Stimulated activated CD4-positive, alpha-beta T cell treated with anti-CD3 and anti-CD28 coated beads, Interleukin-2, amount 100 ng/mL, for 4 hours (primary cell): ENCODE measurements at places on chromosomes 3 and 15.

DNA sequence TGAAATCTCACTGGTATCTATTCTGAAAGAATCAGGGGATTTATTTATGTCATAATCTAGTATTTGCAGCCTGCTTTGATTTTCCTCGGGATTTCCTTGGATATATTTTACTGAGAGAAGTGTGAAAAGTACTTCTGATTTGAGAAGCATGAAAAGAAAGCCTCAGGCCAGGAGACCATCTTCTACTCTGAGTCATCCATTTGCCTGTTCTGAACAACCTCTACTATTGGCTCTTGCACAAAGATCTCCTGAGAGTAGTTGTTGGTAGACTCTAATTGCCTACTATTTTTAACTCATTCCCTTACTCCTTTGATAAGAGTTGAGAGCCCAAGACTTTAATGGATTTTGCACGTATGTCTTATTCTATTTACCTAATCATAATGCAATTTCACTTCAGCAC, 318.9 kb downstream of the BCHE start:
- DNase-seq, result no peak

DNA sequence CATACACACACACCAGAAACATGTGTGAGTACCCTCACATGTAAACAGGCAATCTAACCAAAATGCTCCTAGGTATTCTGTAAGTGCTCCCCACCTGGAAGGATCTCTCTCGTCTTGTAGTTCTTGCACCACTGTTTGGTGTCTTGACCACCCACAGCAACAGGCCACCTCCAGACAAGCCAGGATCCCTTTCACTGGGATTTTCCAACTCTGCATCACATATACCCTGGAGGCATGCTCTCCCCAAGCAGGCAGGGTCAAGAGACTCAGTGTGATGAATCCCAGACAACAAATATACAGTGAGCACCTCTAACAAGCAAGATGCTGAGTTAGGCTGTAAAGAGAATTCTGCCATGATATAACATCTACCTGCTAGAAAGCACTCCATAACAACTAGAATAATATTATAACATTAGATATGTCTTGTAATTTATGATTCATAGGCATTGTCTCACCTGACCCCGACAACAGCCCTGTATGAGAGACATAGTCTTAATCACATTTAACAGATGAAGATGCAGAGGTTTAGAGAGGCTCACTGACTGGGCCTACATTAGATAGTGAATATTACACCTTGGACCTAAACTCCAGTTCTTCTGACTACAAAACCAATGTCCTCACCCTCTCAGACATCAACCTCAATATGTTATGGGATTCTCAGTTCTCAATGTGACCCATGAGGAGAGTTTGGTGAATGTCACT, 76.5 kb upstream of the BCL6 start:
- no peak for DNase-seq

GRCh38 chr15:25793354-25794050, 69.6 kb downstream of the ATP10A start:
- DNase-seq, result no peak

GRCh38 chr3:150371741-150372254, 36.3 kb upstream of the TSC22D2 start:
- no peak for DNase-seq

DNA sequence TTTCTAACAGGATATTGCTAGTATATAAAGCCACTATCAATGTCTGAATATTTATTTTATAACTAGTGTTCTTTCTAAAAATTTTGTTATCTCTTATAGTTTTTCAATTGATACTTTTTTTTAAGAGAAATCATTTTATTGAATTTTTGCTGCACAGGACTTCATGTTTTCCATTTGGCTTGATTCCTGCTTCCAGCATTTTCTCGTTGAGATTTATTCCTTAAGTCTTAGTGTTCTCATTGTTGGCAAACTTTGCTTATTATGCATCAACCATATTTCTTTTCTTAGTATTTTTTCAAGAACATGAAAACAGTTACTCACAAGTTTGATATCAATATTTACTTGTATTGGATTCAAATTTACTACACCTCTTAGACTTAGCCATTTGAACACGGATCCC, 113.4 kb downstream of the UNC13C start:
- DNase-seq, result no peak

DNA sequence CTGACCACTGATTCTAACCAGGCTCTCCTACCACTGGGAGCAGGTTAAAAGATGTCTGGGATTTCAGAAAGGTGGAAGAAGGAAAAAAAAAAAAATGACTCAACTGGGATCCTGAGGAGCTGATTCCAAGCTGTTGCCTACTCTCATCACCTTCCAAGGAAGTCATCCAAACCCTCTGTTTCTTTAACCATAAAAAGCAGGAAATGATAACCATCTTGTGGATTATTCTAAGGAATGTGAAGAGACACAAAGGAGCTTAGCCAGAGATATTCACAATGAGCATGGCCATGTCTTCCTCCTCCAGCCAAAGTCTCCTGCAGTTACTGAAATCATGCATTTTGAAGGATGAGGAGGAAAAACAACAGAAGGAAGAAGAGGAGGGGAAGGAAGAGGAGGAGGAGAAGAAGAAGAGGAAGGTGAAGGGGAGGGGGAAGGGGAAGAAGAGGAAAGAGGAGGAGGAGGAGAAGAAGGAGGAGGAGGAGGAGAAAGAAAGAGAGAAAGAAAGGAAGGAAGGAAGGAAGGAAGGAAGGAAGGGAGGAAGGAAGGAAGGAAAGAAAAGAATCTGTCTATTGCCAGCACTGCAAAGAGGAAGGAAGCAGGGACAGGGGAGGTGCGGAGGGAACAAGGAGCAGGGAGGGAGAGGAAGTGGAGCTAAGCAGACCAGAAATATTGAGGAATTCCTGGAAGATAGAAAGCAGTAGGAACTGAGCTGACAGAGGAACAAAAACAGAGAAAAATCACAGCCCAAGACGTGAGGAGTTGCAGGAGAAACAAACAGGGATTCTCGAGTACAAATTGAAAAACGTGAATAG, 229.2 kb downstream of the UACA start:
- no peak for DNase-seq
